Stimulated activated CD4-positive, alpha-beta T cell treated with anti-CD3 and anti-CD28 coated beads, Interleukin-1b, Interleukin-23, amount 100 ng/mL, for 1 hour (primary cell): ENCODE measurements at places on chromosomes 4 and X.

- DNase-seq, result no peak
Measured at GRCh38 chr4:185740471-185740873, 71.5 kb downstream of the SORBS2 start.

GRCh38 chr4:110175634-110176033 is 22.8 kb downstream of the ELOVL6 start:
- no peak for DNase-seq

DNA sequence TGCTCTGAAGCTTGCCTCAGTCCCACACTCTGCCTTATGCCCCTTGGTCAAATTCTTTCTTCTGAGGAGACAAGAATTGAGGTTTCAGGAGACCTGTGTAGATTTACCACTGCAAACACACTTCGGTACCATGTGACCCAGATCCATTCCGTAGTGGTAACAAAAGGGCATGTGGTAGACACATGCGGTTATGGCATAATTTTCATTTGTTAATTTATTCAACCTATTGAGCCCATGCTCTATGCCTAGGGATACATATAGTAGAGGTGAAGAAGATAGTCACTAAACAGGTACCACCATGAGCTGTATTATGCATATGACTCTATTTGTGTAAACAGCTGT is 190.9 kb downstream of the NDST4 start:
- no peak for DNase-seq

- no peak for DNase-seq
Measured at GRCh38 chrX:1507511-1508463, 29.2 kb downstream of the P2RY8 start.

DNA sequence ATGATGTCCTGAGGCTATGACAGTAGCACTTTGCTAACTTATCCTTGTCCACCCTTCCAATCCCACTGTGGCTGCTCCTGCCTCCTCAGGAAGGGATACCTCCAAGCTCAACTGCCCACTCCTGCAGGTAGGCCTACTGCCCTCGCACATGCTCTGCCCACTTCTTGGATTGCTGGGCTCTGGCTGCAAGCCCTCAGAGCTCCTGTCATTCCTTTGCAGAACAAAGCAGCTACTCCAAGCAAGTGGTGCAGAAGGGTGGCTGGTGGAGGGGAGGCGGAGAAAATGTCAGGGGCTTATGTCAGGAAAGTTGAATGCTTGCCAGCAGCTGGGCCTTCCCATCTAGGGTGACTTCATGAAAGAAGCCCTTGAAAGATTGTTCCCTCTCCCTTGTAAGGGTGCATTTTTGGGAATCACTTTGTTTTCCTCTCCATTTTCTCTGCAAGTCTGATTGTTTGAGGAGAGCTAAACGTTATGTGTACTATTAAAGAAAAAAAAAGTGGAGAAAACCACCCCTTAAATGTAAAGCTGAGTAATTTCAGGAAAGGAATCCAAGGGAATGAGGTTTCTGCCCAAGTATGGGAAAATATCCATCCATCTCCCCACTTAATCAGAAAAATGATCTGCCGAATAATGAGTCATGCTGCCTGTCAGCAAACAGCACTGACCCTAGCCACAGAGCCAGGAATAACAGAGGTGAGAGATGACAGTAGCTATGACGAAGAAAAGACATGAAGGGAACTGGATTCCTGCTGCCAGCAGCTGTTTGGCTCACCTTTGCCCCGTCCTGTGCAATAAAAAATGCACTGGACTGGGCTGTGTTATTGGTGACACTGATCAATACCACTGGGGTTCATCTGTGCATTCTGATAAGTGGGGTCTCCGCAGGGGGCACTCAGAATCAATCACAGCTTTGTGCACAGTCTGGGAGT is 102.0 kb downstream of the RTL5 start:
- no peak for DNase-seq

DNA sequence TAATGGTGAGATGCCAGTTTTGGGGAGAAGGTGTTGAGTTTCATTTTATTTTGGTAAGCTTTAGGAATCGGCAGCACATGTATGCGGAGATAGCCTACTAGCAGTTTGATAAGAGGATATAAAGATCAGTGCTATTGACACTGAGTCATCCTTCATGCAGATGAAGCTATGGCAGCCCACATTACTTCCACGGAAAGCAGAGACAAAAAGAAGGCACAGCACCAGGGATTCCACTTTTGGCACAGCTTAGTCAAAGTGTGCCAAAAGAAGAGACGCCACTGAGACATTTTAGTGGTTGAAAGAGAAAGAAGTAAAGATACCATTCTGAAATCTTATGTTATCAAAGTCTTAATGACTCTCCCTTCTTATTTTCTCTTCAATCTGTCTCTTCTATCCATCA is 103.8 kb downstream of the GABRB1 start:
- DNase-seq, result no peak

DNA sequence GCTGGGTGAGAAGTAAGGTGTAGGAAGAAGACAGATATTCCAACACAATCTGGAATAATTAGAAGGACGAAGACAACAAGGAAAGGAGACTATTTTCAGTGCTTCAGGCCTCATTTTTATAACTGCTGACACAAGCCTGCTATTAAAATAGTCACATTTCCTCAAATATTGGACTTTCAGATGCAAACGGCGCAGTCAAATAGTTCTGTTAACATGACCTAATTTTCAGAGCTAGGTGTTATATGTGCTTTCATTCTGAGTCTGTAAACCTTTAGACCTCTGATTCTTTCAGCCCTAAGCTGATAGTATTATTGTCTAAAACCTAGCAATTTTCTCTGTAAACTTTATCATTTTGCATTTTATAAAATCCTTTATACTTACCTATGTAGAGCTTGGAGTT is 261.5 kb downstream of the IL1RAPL1 start:
- no peak for DNase-seq

- DNase-seq, result no peak
Measured at GRCh38 chr4:156609421-156609820, 362.2 kb downstream of the PDGFC start.

- no peak for DNase-seq
Measured at GRCh38 chr4:99634742-99635360, 22.8 kb downstream of the C4orf54 start.

DNA sequence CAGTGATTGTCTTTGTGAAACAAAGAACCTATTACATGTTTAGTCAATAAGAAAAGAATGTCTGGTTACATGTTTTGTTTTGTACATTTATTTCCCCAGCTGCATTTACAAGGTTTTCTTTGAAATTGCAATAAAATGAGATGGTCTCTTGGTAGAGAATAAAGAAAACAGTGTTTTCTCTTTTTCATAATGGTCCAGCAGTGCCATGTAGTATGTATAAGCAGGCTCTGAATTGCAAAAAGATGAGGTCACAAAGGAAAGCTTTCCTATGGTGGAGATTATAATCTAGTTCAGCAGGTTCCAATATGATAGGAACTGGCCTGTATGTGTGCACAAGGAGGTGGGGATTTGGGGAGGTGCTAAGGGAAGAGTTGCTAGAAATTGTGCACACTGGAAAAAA is 1417.3 kb downstream of the STIM2 start:
- no peak for DNase-seq

- no peak for DNase-seq
Measured at GRCh38 chrX:97132664-97133415, 249.1 kb downstream of the RPA4 start.

GRCh38 chr4:139267301-139267700 is 12.7 kb downstream of the MGARP start:
- no peak for DNase-seq

GRCh38 chr4:185567381-185568376 is 32.4 kb upstream of the PDLIM3 start:
- DNase-seq, result no peak

- DNase-seq, result no peak
Measured at GRCh38 chrX:155020591-155020990, 1.9 kb downstream of the F8 start.

- DNase-seq, result no peak
Measured at GRCh38 chr4:121233982-121234381, 69.9 kb upstream of the TNIP3 start.

- no peak for DNase-seq
Measured at GRCh38 chr4:55435141-55435841, 39.5 kb downstream of the TMEM165 start.

DNA sequence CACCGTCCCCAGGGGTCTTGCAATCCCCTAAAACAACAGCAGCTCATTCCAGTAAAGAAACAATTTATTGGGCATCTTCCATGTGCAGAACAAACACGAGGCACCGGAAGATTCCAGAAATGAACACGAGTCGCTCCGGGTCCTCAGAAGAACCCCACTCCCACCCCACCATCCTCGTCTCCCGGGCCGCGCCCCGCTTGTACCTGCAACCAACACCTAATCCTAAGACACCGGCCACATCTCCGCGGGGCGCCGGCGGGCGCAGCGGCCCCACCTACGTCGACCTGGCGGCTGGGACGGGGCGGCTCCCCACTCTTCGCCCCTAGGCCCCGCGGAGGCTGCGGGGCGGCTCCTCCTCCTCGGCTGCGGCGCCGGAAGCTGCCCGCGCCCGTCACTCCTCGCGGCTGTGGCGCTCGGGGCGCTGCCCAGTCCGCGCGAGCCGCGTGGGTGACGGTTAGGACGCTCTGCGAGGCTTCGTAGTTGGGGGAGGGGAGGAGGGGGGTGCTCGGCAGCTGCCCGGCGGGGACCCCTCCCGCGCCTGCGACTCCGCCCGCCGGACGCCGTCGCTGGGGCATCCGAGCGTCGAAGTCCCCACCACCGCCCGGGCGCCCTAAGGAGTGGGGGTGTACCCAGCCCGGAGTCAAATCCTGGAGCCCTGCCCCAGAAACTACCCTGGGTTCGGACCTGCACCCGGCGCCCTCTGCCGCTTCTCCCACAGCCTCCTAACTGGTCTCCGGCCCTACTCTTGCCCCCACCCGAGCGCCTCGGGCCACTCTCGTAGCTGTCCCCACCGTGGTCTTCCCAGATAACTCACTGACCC is at the start of gene CCDC158:
Gene CCDC158, minus strand, starts transcription at position 380 of the 820 bp plus-strand sequence. CDS start 17,934 bp downstream, outside the sequence.
- no peak for DNase-seq

GRCh38 chr4:74402692-74403456 is 37.9 kb downstream of the EREG start:
- DNase-seq, result no peak

- DNase-seq, result no peak
Measured at GRCh38 chrX:82757614-82758013, 750.5 kb upstream of the POU3F4 start.

GRCh38 chr4:186882293-186882692 is 158.6 kb upstream of the FAT1 start:
- no peak for DNase-seq

GRCh38 chr4:184267673-184268583 is 50.3 kb upstream of the ENPP6 start:
- DNase-seq, result peak; percentile 23

GRCh38 chr4:147059064-147059731 is 113.5 kb upstream of the TTC29 start:
- DNase-seq, result no peak
